Vagina (tissue), 2 donors: ENCODE measurements at places on chromosomes 11 and 22. TPM values are rescaled to one million over a fixed set of nuclear protein-coding genes. Genes with fewer than 3 reads are reported as not detected.
A peak's percentile ranks its signal among the peaks of the same experiment; 100 is the strongest.

DNA sequence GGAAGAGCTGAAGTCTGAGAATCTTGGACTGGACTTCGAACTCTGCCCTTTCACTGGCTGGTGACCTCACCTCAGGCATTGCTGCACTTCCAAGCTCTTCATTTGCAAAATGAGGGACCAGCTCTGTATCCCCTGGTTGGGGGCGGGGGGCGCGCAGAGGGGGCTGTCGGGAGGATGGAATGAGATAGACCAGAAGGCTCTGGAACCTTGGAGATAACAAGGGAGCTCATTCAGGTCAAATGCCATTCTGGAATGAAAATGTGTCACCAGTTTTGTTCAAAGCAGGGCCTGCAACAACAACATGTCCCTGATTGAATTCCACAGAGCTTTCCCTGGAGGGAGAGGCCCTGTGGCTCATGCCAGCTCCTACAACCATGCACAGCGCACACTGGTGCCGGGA is 370.5 kb downstream of the MN1 start:
- peaks cover 6% of the 10 kb centered on the region for H3K4me1 ChIP-seq
- H3K4me3 ChIP-seq, result no peak overlapping the region
- no peaks in the 10 kb centered on the region for H3K27me3 ChIP-seq
- H3K36me3 ChIP-seq, result no peaks in the 10 kb centered on the region
- DNase-seq, result no peak
- H3K27ac ChIP-seq, result no peak overlapping the region

- no peak overlapping the region for H3K27ac ChIP-seq
- no peaks in the 10 kb centered on the region for H3K27me3 ChIP-seq
- DNase-seq, result no peak
- H3K4me3 ChIP-seq, result no peak overlapping the region
Measured at GRCh38 chr11:120389693-120390584, 53.7 kb downstream of the ARHGEF12 start.

DNA sequence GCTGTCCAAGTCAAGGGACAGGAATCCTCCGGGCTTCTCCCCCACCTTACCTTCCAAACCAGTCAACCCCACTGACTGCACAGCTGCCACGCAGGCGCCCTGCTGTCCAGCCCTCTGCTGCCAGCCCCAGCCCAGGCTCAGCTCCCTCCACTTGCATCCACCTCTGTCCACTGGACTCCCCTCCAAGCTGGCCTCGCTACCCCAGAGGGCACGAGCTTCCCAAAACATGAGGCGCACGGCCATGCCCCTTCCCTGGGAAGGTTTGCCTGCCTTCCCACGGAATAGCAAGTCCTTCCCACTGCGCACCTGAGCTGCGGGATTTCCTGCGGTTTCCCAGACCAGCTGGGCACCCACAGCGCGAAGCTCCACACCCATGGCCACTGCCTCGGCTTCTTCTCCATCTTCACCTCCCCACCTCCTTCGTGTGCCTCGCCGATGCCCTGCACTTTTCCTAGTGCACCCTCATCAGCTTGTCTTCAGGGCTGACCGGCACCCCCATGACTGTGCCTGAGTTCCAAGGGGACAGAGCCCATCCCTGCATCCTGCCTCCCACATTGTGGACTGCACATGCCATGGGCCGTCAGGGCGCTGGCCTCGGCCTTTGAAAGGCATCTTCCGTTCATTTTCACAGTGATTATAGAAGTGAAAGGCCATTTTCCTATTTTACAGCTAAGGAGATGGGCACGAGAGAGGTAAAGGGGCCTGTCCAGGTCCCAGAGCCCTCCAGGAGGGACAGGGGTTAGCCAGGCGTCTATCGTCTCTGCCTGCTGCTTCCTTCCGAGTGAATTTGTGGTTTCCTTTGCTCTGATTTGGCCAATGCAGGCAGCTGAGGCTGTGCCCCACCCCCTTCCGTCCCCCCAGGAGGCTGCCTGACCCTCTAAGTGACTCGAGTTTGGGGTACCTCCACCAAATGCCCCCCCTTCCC is 16.4 kb downstream of the IFITM10 start:
- no peak for DNase-seq
- peaks cover 7% of the 10 kb centered on the region for H3K4me1 ChIP-seq
- no peaks in the 10 kb centered on the region for H3K36me3 ChIP-seq
- H3K27me3 ChIP-seq, result no peaks in the 10 kb centered on the region

Gene ARHGEF17
- total RNA-seq, result 32.9 TPM

Gene TRIM44
- total RNA-seq, result 27.7 TPM

GRCh38 chr11:64802370-64803157 is 450 bp downstream of the MAP4K2 start:
- no peak for DNase-seq
- H3K4me3 ChIP-seq, result peak overlapping the region; percentile 84
- H3K27me3 ChIP-seq, result no peaks in the 10 kb centered on the region
- H3K36me3 ChIP-seq, result no peaks in the 10 kb centered on the region

- no peak for DNase-seq
- H3K27me3 ChIP-seq, result no peaks in the 10 kb centered on the region
- H3K4me1 ChIP-seq, result peaks cover 7% of the 10 kb centered on the region
- H3K4me3 ChIP-seq, result no peak overlapping the region
- H3K36me3 ChIP-seq, result no peaks in the 10 kb centered on the region
Measured at GRCh38 chr11:47986742-47987141, 6.4 kb downstream of the PTPRJ start.

DNA sequence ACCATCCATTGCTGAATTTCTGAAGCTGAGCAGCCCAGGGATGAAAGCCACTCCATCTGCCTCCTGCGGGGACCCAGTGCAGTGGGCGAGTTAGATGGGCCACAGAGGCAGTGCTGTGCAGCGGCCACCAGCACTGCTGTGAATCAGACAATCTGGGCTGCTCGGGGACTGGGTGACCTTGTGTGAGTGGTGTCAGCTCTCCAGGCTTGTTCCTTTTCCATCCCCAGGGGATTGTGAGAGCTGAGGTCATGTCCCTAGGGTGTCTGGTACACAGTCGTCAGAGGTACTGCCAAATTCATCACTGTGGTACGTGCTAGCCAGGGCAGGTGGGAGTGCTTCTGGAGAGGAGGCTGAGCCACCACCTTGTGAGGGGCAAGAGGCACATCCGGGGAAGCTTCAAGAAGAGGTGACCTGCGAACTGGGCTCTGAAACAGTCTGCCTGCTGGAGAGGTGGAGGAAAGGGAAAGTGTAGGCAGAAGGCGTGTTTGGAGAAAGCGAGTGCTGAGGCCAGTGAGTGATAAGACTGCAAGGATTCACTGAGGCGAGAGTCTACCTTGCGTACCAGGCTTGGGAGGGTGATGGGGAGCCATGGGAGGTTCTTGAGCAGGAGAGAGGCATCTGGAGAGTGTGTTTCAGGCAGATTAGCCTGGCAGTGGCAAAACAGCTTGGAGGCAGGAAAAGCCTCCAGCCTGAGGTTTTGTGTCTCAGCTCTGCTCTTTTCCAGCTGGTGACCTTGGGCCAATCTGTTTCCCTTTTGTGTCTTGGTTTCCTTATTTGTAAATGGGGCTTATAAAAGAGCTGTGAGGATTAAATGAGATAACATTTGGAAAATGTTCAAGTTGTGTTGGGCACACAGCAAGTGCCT is 22.7 kb downstream of the CACNA1I start:
- no peak overlapping the region for H3K4me3 ChIP-seq
- no peak overlapping the region for H3K27ac ChIP-seq
- H3K4me1 ChIP-seq, result peaks cover 8% of the 10 kb centered on the region
- H3K36me3 ChIP-seq, result no peaks in the 10 kb centered on the region

DNA sequence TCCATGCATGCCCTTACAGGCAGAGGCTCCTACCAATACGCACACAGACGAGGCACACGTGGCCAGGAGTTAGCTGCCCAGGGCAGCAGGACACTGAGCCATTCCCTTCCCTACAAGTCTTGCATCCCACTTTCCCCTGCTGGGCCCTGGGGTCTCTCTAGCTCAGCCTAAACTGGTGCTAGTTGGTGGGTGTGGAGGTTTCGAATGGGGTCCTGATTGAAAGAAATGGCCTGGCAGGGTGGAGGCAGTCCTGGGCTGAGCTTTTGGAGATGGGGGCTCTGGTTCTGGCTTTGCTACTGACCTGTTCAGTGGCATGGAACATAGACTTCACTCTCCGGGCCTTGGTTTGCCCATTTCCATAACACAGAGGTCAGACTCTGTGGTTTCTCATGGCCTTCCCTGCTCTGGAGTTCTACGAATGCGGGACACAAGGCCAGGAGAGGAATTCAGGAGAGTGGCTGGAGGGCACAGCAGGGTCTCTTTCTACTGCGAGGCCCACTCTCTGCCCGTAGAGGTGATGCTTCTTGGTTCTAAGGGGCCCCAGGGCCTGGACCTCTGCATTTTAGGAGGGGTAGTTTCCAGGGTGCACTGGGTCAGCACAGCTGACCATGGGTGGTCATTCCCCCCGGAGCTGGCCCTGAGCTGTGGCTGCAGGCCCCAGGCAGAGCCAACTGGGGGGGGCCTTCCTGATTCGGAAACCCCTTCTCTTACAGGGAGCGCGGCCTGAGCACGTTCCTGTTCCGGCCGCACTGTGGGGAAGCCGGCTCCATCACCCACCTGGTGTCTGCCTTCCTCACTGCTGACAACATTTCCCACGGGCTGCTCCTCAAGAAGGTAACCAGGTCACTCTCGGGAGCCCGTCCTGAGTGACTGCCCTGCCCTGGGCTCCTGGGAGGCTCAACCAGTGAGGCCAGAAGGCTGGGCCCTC is 40.0 kb downstream of the RNF141 start:
- DNase-seq, result no peak
- peaks cover 18% of the 10 kb centered on the region for H3K36me3 ChIP-seq
- H3K4me3 ChIP-seq, result no peak overlapping the region
- no peak overlapping the region for H3K27ac ChIP-seq
- no peaks in the 10 kb centered on the region for H3K4me1 ChIP-seq

GRCh38 chr22:30816413-30816812 is 121.7 kb downstream of the OSBP2 start:
- H3K36me3 ChIP-seq, result no peaks in the 10 kb centered on the region
- H3K4me1 ChIP-seq, result no peaks in the 10 kb centered on the region
- no peak overlapping the region for H3K4me3 ChIP-seq
- no peaks in the 10 kb centered on the region for H3K27me3 ChIP-seq

Gene CBLIF
- total RNA-seq, result not detected

DNA sequence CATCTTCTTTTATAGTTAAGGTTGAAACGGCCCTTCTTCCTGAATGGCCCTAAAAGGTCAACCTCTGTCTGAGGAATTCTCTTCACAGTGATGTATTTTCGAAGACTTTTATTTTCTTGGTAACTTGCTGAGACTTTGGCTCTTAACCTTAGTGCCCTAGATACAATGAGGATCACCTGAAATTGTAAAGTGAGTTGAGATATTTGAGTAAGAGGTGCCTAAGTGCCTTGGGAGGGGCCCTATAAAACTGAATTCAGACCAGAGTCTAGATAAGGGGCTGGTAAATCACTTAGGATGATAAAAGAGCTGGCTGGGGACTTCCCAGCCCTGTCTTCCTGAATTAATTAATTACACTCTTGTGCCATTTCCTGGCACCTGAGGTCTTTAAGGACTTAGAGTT is 505.6 kb upstream of the KIRREL3 start:
- H3K36me3 ChIP-seq, result no peaks in the 10 kb centered on the region
- DNase-seq, result no peak
- no peaks in the 10 kb centered on the region for H3K27me3 ChIP-seq
